ENCODE measurements at places on chromosomes 1 and 21.

DNA sequence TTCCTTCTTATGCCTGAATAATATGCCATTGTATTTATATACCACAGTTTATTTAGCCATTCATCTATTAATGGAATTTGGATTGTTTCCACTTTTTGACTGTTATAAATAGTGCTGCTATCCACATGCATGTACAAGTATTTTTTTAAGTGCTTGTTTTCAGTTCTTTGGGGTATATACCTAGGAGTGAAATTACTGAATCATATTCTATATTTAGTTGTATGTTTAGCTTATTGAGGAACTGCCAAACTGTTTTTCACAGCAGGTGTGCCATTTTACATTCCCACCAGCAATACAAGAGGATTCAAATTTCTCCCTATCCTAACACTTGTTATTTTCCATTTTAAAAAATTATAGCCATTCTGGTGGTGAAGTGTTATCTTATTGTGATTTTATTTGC, 7.6 kb upstream of the HJV start:
- no peak for DNase-seq

GRCh38 chr1:71930511-71930910, 351.8 kb downstream of the NEGR1 start:
- DNase-seq: no peak

DNA sequence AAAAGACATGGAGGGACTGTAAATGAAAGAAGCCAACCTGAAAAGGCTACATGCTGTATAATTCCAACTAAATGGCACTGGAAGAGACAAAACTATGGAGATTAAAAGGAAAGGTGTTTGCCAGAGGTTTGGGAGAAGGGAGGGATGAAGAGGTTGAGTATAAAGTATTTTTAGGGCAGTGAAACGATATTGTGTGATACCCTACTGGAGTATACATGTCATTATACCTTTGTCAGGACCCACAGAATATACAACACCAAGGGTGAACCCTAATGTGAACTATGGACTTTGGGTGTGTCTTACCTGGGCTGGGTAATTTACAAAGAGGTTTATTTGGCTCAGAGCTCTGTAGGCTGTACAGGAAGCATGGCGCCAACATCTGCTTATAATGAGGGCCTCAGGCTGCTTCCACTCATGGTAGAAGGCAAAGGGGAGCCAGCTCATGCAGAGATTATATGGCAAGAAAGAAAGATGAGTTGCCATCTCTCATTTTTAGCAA, 73.4 kb downstream of the CD2 start:
- DNase-seq: no peak

GRCh38 chr21:41866274-41866809, 12.8 kb downstream of the PRDM15 start:
- DNase-seq: no peak

GRCh38 chr1:231518485-231519034, 9.9 kb upstream of the TSNAX start:
- DNase-seq: no peak

- no peak for DNase-seq
Measured at GRCh38 chr21:35405981-35406380, 356.9 kb upstream of the RUNX1 start.

DNA sequence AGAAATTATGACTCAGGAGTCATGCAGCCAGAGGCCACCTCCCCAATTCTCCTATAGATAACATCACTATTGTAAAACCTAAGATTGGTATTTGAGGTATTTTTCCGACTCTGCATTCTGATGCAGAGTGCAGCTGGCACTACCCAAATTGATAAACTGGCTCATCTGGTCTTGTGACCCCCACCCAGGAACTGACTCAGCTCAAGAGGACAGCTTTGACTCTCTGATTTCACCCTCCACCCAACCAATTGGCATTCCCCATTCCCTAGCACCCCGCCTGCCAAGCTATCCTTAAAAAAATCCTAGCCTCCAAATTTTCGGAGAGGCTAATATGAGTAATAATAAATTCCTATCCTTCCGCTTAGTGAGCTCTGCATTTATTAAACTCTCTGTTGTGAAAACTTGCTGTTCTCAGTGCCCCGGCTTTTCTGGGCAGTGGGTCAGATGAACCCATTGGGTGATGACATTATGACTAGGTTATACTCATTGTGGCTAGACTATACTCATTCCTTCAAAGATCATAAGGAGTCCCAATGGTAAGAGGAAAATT, 39.4 kb upstream of the EPS15 start:
- DNase-seq: peak; percentile 59

- no peak for DNase-seq
Measured at GRCh38 chr1:246338098-246338497, 169.0 kb downstream of the SMYD3 start.

DNA sequence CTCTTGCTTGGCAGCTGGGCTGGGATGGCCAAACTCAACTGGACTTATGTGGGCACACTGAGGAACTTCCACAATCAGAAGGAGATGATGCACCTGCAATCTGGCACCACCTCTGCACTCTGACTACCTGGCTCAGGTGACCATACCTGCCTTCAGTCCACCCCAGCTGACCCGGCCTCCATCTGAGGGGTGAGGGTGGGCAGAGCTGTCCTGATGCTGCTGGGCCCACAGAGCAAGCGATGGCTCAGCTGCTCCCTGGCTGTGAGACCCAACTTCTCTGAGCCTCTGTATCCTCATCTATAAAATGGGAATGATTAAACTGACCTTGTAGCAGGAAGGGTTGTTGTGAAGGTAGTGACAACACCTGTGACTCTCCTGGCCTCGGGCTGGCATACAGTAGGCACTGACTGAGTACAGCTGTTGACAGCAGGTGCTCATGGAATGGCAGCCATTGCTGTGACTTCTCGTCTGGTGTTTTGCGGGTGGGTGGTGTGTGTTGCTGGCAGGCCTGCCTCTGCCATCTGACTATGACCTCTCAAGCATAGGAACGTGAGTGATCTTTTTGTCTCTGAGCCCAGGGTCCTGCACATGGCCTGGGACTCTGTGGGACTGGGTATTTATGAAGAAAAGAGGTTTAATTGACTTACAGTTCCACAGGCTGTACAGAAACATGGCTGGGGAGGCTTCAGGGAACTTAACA, 438.5 kb downstream of the PTPRU start:
- DNase-seq: no peak

GRCh38 chr21:27636656-27637055, 669.8 kb upstream of the ADAMTS5 start:
- no peak for DNase-seq

GRCh38 chr1:241518476-241519307, 863 bp downstream of the FH start:
- DNase-seq: peak; percentile 16

GRCh38 chr1:23282957-23283356, 61.1 kb downstream of the HNRNPR start:
- peak; percentile 86 for DNase-seq

GRCh38 chr1:184061396-184062003, 10.0 kb downstream of the TSEN15 start:
- DNase-seq: peak; percentile 83

DNA sequence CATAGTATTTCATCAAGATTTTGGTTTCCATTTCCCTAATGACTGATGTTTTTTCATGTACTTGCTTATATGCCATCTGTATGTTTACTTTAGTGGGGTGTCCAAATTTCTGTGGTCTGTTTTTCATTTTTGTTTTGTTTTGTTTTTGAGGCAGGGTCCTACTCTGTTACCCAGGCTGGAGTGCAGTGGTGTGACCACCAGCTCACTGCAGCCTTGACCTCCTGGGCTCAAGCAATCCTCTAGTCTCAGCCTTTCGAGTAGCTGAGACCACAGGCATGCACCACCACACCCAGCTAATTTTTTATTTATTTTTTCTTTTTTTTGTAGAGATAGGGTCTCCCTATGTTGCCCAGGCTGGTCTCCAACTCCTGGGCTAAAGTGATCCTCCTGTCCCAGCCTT, 378.0 kb upstream of the VAMP3 start:
- DNase-seq: no peak

DNA sequence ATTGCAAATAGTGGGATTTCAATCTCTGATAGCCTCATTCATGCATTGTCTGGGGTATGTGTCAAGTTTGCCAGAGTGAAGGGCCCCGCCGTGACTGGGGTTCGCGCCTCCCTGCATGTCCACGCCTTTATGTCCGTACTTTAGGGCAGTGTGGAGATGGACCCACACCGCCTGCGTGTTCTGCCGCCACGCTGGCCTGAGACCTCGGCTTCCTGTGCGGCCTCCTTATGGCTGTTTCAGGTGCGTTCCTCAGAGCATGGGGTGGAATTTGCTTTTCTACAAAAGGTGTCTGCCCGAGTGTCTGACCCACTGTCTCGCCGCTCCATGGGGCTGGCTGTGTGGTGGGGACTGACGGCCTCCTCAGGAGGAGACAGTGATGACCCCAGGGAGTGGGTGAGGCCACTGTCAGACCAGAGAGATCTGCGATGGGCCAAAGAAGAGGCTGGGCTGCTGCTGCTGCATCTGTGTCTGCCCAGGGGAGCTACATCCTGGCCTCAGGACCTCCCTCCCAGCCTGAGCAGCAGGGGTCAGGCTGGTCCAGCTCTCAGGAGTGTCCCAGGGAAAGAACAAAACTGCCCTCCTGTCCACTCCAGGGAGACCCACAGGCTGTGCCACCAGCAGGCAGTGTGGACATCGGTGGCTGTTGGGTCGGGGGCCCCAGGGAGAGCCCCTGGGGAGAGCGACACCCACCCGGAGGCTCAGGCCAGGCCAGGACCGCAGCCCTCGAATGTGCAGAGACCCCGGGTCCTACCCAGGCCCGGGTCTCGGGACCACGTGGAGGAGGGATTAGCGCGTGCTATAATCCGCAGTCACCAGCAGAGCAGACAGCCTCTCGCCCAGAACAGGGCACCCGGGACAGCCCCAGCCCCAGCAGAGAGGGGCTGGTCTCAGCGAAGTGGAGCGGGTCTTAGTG, 9.8 kb upstream of the SLC19A1 start:
- no peak for DNase-seq

- DNase-seq: no peak
Measured at GRCh38 chr1:193109619-193110018, 4.4 kb upstream of the GLRX2 start.

DNA sequence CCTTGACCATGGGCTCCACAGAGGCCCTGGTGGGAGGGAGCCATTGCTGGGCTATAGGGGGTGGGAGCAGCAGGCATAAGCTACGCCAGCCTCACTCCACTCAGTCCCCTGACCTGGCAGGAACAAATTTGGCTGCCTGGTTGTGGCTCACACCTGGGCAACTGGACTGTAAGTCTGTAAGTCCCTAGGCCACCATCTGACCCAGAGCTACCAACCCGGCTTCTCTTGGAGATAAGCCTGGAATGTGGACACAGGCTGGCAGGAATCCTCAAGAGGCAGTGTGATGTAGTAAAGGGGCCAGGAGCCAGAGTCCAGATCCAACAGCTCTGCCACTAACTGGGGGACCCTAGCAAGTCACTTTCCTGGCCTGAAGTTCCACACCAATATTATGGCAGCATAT, 11.4 kb downstream of the NCF2 start:
- peak; percentile 16 for DNase-seq

GRCh38 chr1:21323091-21323490, 32.8 kb upstream of the ECE1 start:
- peak; percentile 54 for DNase-seq

- no peak for DNase-seq
Measured at GRCh38 chr1:226408285-226409184, 642 bp upstream of the PARP1 start.

DNA sequence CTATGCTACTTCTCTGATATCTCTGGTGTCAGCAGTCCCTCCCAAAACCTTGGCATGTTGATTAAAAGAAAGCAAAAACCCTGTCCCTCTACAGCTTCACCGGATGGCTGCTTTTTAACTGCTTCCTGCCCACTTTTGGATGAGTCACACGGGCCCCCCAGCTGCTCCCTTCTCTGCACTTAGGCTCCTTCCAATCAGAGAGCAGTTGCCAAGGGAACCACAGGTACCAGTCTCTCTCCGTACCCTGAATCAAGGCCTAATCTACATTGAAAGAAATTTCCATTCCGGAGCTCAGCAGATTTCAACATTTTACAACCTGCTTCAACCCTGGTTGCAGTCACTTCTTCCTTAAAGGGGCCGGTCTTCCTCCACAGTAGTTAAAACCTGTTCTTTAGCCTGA, 70.6 kb upstream of the GJB5 start:
- DNase-seq: no peak

DNA sequence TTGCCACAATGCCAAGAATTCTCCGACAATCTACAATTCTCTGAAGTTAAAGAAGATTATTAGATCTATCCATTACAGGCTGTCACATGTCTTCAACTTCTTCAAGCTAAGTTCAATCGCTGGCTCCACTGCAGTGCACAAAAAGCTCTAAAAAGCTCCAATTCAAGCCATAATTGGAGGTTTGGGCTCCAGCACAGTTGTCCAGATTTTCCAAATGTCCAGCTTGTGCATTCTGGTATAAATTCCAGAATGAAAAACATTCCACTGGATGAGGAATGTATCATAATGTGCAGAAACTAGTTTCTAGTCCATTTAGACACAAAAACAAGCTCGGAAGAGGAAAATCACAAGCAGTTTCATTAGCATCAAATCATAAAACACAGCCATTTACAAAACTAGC, 138.6 kb downstream of the NRIP1 start:
- peak; percentile 32 for DNase-seq

DNA sequence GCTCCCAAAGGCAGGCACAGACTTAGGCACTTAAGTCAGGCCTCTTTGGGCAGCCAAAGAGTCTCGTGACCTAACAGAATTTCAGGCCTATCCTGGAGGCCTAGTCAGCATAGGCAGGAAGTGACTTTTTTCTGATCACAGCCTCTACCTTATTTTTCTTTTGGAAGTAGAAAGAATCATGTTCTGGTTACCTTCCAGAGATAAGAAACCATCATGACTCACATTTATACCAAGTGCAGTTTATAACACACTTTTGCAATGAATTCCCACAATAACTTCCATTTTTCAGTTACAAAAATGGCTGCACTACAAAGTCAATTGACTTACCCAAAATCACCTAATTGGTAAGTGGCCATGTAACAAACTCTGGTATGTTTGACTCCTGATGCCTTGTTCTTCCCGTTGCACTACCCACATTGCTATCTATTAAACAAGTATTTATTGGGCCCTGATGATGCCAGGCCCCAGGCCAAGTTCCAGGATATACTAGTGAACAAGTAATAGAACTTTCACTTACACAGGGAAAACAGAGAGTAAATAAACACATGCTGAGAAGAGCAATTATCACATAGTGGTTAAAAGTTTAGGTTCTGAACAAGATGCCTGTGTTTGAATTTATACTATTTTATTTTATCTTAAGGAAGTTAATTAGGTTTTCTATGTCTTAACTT, 74.3 kb downstream of the SH3GLB1 start:
- no peak for DNase-seq

DNA sequence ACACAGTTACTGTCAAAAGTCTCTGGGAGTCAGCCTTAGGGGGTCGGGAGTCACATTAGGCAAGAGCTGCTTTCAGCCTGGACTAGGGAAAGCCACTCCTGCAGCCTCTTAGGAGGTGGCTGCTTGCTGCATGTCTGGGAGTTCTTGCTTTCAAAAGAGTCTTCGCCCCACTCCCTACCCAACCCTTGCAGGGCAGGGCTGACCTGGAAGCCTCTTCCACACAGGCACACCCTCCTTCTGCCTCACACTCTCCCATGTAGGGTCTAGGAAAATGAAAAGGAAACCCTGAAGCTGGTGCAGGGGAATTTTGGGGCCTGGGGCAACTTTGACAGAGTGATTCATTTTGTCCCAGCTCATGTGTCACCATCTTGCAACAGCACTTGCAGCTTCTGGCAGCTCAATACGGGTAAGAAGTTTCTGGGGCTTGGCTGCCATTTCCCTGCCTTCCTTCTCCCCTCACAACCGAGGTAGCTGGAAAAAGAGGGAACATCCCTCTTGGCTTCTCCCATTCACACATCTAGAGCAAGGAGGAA, 37.3 kb downstream of the KCND3 start:
- DNase-seq: no peak

All from AG10803 (cell line).